H4 (cell line): ENCODE measurements at places on chromosomes 7 and 10. TPM values are rescaled to one million over a fixed set of nuclear protein-coding genes. Genes with fewer than 3 reads are reported as not detected.

Gene CAV2
- 59.4 and 67.2 TPM in 2 replicates for total RNA-seq

DNA sequence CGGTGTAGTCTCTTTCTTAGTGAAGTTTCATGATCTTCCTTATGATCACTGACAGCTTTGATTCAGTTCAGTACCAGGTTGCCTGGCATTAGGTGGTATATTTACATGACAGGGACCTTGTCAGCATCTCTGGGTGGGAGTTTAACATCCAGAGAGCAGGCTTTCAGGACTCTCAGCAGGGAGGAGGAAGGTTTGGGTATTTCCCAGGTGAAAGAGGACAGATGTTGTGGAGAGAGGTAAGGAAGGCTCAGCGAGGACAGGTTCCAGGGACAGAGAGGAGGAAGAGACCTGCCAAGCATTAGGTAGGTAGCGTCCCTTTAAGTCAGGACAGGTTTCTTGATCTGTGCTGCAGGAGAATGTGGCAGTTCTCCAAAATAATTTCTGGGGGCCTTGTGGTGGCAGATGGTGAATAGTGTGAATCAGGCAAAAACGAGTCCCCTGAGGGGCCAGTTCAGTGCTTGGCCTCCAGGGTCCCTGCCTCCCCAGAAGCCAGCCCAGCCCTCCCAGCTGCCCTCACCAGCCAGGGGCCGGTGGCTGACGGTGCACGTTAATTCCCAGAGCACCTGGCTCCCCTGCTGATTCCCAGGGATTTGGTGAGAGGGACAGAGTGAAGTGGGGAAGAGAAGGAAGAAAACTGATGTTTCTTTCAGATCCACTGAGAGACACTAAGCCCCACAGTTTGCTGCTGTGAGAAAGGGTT lies 82.0 kb downstream of the VWC2 start:
- DNase-seq = no peak

GRCh38 chr10:77894058-77894457 lies 32.5 kb downstream of the DLG5 start:
- DNase-seq = no peak

DNA sequence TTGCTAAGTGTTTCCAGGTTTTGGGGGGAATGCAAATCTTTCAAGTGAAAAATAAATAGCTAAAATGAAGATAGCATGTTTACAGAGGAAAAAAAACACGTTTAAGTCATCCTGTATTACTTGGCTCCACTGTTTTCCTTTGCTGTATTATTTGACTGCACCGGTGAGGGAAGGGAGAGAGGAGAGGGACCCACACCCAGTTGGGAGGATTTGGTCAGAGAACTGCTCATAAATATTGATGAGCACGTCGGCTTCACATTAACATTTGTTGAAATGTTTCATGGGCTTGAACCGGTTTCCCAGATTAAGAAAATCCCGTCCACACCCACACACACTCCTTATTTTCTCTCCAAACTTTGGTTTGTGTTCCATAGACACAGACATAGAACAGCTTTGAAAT lies 493.8 kb upstream of the MGMT start:
- no peak for DNase-seq

Gene CFAP46
- 1.0 and 4.8 TPM in 2 replicates for total RNA-seq
